ENCODE measurements at places on chromosomes 5 and 9. TPM values are rescaled to one million over a fixed set of nuclear protein-coding genes. Genes with fewer than 3 reads are reported as not detected.

TMC1 gene
- not detected for total RNA-seq

MCC gene
- 20.4 TPM for total RNA-seq

ABCA2 gene
- total RNA-seq: 30.9 TPM

SPARC gene
- total RNA-seq: 875 TPM

WNT8A gene
- total RNA-seq: not detected

CCDC183 gene
- 2.1 TPM for total RNA-seq

PCDHB2 gene
- total RNA-seq: 2.7 TPM

ZDHHC21 gene
- 7.6 TPM for total RNA-seq

PIP5K1B gene
- 1.7 TPM for total RNA-seq

FGD3 gene
- total RNA-seq: 4.8 TPM

IFNA13 gene
- not detected for total RNA-seq

SUSD3 gene
- total RNA-seq: 1.7 TPM

CCDC127 gene
- 11.1 TPM for total RNA-seq

PCDHB3 gene
- total RNA-seq: 2.3 TPM

THBS4 gene
- total RNA-seq: 31.6 TPM
